ENCODE measurements at places on chromosomes 2 and 18.

DNA sequence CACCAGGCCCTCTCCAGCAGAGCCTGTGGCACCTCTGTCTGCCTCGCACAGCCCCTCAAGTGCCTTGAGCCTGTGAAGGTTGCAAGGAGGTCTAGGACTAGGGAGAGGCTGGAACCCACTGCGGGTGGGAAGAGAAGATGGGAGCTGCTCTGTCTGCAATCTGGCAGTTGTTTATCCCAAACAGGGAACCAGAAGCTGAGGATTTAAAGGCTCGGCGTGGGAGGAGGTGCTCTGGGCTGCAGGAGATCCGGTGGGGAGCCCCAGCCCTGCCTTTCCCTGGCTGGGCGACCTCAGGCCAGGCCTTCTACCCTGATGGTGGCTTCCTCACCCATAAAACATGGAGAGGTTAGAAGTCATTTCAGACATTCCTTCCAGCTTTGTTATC is 174.1 kb downstream of the SMAD7 start:
- DNase-seq: no peak

GRCh38 chr2:15653806-15654726 is 62.4 kb downstream of the DDX1 start:
- no peak for DNase-seq

GRCh38 chr18:10002280-10002679 is 88.5 kb downstream of the VAPA start:
- DNase-seq: no peak

DNA sequence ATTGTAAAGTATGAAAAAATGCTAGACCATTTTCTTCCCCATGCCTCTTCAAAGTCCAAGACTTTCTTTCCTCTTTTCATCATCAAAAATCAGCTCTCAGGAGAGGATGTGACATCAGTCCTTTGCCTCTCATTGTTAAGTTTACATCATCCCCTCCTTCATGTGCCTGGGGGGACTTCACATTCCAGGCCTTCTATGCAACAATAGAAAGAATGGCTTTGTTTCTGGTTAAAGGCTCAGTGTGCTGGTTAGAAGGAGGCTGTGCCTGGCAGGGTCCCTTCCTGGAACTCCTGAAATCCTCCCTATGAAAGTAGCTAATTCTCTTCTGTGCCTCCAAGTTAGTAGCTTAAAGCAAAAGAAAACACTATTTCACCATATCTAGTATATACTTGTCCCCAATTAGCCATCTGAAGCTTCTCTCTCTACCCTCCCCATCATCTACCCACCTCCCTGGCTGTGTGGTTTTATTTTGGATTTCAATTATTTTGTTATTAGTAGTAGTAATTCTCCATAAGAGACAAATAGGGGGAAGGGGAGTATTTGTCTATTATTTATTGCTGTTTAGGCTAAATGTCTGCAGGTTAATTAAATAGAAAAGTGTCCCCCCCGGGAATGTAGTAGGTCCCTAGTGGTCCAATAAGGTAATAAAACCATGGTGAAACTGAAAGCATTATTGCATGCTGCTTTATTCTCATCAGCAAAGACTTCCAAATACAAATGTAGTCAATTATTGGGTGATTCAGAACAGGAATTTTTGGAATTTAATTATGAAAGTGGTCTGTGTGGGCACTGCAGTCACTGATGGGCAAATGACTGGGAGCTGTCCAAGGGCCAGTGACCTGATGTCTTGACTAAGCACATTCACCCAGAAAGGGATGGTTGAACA is 69.0 kb downstream of the CPO start:
- no peak for DNase-seq

DNA sequence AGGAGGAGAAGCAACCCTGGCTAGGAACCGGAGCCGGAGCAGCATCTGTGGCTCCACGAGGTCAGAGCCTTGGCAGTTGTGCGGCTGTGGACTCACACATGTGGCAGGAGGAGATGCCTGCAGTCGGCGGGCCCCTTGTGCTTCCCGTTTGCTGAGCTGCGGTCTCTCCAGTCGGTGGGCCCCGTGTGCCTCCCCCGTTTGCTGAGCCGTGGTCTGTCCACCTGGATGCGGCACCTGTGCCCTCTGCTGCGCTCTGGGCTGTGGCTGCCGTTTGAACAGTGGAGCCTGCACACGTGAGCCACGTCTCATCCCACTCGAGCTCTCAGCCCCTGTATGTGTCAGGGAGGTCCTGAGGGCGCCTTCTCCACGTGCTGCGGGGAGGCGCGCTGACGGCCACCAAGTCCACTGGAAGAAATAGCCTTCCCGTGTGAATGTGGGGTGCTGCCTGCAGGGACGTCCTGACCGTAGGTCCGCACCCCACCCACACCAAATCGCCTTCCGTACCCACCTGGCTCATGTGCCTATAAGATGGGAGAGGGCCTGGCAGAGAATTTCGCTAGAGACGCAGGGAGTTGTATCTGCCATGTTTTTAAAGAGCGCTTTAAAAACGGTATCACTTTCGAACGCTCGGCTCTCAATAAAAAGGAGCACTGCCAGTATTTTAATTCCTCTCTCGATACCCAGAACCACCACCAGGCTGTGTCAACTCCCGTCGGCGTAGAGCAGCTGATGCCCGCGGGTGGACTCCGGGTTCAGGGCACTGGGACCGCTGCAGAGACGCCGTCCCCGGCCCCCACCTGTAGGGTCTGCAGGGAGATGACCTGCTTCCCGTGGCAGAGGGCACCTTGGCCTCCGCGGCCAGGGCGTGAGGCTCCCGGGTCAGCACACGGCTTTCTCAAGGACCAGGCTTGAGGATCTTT is 117.0 kb downstream of the NFATC1 start:
- DNase-seq: no peak
